ENCODE measurements at places on chromosomes 5 and 9. TPM values are rescaled to one million over a fixed set of nuclear protein-coding genes. Genes with fewer than 3 reads are reported as not detected.

TMEM252 gene
- not detected for polyA plus RNA-seq

- no peak overlapping the region for H3K27ac ChIP-seq
- H3K27me3 ChIP-seq: no peaks in the 10 kb centered on the region
- no peak for DNase-seq
- H3K4me1 ChIP-seq: no peaks in the 10 kb centered on the region
- no peak overlapping the region for H3K4me3 ChIP-seq
Observed at GRCh38 chr5:163877865-163878264, 372.4 kb downstream of the MAT2B start.

DNA sequence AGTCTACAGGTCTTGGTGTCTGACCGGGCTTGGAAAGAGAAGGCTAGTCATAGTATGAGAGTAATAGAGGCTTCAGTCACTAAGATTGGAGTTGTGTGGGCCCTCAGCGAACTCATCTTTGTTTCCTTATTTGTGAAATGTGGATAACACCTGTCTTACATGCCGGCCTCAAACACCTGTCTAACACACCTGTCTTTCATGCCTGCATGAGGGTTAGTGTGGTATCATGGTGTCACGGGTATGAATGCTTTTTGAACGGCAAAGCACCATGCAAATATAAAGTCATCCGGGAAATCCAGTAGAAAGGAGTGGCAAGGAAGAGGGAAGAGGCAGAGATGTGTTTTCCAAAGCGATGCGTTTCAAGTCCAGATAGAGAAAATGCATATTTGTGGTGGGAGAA, 25.5 kb downstream of the GRAMD2B start:
- no peak overlapping the region for H3K4me3 ChIP-seq
- no peaks in the 10 kb centered on the region for H3K36me3 ChIP-seq
- DNase-seq: no peak
- H3K27me3 ChIP-seq: no peaks in the 10 kb centered on the region
- H3K4me1 ChIP-seq: peaks cover 5% of the 10 kb centered on the region

DNA sequence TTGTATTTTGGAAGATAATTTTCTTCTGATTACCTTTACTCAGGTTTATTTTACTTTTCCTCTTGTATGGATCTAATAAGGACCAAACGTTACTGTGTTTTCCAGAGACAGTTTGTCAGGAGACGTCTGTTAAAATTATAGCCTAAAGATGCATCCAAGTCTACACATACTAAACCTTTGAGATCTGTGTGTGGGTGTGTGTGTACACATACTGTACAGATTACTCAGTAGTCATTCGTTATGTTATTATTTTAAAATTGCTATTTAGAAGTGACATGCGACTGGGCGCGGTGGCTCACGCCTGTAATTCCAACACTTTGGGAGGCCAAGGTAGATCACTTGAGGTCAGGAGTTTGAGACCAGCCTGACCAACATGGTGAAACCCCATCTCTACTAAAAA, 51.6 kb upstream of the CNTLN start:
- DNase-seq: no peak
- no peaks in the 10 kb centered on the region for H3K36me3 ChIP-seq
- no peaks in the 10 kb centered on the region for H3K4me1 ChIP-seq
- H3K27me3 ChIP-seq: no peaks in the 10 kb centered on the region
- no peak overlapping the region for H3K4me3 ChIP-seq

GRCh38 chr9:87853876-87854579, 28.6 kb upstream of the SPATA31E1 start:
- no peak overlapping the region for H3K27ac ChIP-seq
- no peak for DNase-seq
- no peaks in the 10 kb centered on the region for H3K36me3 ChIP-seq
- no peaks in the 10 kb centered on the region for H3K4me1 ChIP-seq
